ENCODE measurements at places on chromosomes 1 and 21.
A peak's percentile ranks its signal among the peaks of the same experiment; 100 is the strongest.

GRCh38 chr1:195153107-195153506 is 1455.1 kb downstream of the KCNT2 start:
- no peak for DNase-seq

GRCh38 chr1:28507247-28507645 is 1.4 kb downstream of the RCC1 start:
- DNase-seq, result peak; percentile 40

DNA sequence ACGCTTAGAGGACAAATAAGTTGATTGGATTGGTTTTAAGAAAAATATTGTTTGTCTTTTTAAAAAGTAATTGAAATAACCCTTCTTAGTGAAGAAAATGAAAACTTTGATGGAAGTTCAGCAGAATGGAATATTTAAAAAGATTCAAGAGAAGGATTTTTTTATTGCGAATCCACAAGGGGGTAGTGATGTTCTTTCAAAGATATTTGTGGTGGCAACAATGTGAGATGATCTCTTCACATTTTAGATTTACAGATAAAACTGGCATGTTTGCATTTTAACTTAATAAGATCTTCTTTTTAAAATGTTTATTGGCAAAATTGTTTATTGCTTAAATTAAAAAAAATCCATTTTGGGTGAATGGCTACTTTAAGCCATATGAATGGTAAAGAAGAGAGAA is 8.9 kb downstream of the CAMTA1 start:
- DNase-seq, result no peak

- DNase-seq, result no peak
These were observed 206.8 kb upstream of the TMEM51 start for GRCh38 chr1:14946684-14947238.

DNA sequence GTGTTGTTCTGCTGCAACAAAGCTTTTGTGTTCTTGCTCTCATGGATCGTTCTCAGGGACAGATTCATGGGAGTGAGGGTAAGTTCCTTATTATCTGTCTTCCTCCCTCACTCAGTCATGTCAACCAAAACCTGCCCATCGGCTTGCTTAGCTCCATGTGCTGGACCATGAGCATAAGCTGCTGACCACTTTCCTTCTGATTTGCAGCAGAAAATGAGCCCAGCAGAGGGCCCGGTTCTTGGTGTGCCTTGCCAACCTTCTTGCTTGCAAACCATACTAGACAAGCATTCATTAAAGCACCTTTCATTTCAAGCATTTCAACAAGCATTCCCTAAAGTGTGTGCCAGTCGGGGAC is 64.0 kb upstream of the COA6 start:
- no peak for DNase-seq

DNA sequence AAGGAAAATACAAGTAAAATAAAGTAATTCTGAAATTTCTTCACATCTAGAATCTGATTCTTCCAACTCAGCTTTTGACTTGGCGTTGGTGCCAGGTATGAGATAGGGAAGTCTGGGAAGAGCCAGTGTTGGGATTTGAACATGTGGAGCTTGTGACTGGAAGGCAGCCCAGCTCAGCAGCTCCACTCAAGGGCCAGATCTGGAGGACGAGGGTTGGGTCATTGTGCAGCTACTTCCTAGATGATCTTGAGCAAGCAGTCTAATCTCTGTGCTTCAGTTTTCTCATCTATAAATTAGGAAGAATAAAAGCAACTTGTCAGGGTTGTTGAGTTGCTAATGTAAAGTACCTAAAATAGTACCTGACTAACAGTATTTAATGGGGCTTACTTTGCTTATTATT is 5.0 kb downstream of the ADARB1 start:
- no peak for DNase-seq

- peak; percentile 52 for DNase-seq
These were observed 74.4 kb downstream of the EPS15 start for GRCh38 chr1:51444534-51445192.

DNA sequence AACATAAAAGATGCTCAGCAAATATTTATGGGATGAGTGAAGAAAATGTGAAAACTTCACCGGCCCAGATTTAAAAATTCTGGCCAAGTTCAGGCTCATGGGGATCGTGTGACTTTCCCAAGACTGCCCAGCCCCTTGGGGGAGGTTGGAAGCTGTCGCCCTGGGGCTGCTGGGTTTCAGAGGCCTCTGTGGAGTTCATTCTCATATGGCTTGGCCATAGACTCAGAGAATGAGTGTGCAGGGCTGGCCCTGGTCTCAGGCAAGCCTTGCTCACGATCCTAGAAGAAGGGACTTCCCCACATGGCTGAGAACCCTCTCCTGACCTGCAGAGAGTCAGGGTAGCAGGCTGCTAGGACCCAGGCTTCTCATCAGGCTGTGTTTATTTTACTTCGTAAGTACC is 24.6 kb downstream of the PADI2 start:
- no peak for DNase-seq

DNA sequence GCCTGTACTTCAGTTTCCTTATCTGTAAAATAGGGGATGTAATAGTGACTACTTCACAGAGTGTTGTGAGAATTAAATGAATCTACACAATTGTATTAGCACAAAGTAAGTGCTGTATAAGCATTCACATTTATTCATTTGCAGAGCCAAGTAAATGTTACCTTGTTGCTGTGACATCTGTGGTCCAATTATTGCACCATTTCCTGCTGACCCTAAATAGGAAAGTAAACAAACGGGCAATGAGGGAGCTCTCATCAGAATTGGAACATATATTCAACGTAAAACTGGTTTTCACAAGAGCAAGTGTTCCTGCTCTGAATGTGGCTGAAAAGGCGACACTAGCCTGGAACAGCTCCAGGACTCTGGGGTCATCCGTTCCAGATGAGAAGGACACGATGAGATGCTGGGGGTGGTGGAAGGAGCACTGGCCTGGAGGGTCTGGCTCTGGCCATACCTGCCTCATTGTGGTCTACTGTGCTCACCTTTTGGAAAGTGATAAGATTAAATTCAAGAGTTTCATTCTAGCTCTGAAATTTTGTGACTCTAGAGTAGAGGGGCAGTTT is 34.5 kb downstream of the PROX1 start:
- no peak for DNase-seq

DNA sequence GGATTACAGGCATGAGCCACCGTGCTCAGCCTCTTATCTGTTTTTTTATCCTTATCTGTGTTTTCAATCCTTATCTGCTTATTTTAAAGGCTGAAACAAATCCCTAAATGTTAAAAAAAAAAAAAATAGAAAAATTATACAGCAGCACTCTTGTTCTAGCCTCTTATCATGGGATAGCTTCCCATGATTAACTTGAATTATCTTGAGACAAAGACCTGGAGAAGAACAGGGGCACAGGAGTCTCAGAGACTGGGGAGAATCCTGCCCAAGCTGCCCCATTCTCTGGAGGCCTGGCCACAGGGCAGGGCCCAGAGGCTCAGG is 86.9 kb downstream of the DHRS3 start:
- no peak for DNase-seq

DNA sequence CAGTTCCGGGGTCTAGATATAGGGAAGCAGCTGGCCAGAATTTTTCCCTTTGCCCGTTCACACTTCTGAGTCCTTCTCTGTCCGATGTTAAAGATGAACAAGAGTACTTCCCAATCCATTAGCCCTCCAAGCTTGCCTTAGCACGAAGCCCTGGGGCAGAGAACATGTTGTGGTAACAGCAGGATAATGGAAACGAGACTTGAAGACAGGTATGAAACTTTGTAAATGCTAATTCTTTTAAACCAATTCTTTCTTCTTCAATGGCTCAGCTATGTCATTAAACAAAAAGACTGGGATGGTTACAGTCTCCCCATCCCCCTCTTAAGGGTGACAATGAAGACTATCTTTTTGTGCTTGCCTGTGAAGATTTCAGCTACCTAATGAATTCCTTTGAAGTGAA is 218.5 kb downstream of the PLA2G4A start:
- no peak for DNase-seq

DNA sequence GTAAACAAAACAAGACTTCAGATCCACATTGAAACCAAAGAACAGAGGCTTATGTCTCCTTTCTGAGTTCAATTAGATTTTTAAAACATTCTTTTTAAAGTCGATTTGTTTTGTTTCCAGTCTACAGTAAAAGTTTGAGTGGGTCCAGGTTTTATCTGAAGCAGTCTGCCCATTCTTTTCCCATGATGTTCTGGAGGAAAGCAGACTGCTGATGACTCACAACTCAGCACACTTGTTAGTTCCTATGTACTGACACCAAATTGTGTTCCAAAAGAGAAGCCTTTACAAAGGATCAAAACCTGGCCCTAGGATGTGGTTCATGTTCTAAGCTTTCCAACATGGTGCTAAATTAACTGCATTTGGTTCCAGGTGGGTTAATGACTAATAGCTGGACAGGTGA is 11.4 kb upstream of the CCN1 start:
- DNase-seq, result no peak

GRCh38 chr1:183323849-183324683 is 94.1 kb downstream of the NMNAT2 start:
- DNase-seq, result no peak

- no peak for DNase-seq
These were observed 61.0 kb downstream of the TIAM1 start for GRCh38 chr21:31283025-31283424.

- DNase-seq, result no peak
These were observed 1.8 kb downstream of the UBAP2L start for GRCh38 chr1:154222518-154222917.

GRCh38 chr1:156711011-156711817 is 5.8 kb upstream of the CRABP2 start:
- DNase-seq, result no peak

DNA sequence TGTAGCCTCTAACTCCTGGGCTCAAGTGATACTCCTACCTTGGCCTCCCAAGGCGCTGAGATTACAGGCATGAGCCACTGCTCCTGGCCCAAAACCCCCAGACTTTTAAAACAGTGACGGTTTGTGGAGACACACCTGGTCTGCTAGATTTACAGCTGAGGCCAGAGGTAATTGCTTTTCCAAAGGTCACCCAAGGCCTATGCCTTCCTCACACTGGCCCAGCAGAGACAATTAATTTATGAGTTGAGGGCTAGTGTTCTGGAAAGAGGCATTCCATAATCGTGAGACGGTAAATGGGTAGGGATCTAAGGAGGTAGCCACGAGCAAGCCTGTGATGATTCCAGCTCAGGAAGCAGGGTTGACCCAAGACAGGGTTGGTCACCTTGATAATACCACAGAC is 12.4 kb upstream of the PARP1 start:
- DNase-seq, result no peak

GRCh38 chr1:166700696-166701095 is 138.6 kb upstream of the POGK start:
- no peak for DNase-seq

DNA sequence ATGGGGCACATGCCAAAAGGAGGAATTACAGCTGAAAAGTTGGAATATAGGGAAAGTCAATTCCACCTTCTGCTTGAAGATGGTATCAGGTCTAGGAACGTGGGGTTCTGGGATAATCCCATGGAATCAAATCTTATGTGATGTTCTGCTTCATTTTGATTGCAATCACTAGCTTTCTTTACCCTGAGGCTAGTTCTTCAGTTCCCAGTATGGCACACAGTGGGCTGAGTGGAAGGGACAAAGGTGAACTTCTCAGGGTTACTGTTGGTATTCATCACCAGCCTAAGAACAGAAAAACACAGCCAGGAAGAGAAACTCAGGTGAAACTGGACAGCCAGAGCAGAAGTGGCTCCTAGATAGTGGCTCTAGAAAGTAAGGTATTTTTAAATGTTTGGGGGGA is 117.8 kb downstream of the TNFSF18 start:
- no peak for DNase-seq

- no peak for DNase-seq
These were observed 95.2 kb upstream of the MPC2 start for GRCh38 chr1:168032029-168032428.

GRCh38 chr1:23524163-23524562 is 6.9 kb downstream of the E2F2 start:
- DNase-seq, result no peak

DNA sequence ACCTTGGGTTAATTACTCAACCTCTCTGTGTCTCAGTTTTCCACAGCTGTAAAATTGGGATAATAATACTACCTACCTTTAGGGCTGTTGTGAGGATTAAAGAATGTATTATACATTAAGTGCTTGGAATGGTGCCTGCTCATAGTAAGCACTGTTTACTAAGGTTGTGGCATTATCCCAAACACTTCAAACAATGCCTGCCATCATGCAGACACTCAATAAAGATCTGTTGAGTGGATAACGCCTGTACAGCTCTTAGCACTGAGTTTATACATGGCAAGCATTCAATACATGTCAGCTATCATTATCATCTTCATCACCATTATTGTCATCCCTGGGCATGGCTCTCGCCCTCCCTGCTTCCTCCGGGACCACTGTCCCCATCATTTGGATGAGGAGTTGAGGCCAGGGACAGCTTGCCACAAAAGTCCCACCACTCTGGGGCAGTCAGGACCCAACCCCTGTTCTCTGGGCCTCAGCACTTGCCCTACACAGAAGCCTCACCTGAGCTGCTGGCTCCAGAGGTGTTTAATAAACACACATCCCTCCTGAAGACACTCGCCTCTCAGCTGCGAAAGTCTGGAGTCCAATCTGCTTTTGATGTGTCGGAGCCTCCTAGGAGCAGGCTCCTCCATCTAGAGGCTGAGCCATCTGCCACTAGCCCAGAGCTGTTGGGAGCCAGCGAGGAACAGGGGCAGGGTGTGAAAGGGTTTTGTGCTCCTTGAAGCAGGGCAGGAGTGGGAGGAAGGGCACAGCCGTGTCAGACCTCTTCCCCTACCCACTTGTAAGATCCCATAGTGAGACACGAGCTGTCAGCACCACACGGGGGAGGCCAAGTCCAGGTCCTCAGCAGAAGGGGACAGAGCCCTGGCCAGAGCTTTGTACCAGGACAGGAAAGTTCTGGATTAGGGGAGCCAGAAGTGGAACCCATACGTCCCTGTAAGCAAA is 80.9 kb upstream of the ZC3H12A start:
- DNase-seq, result no peak

DNA sequence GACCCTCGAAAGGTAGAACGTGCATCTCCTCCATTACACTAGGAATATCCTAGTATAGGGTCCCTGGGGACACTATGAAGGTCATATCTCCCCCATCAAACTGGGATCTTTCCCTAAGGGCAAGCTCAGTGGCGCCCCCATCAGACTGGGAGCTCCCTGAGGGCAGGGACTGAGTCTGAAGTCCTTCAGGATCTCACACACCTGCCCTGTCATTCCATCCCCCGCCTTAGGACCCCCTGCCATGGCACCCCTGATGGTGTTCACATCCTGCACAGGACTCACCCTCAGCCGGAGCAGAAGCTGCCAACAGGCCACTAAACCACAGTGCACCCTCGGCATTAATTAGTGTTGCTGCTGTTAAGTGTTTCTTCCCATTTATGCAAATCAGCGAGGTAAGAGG is 50.4 kb downstream of the IGSF21 start:
- DNase-seq, result no peak

Measured in activated CD4-positive, alpha-beta T cell treated with anti-CD3 and anti-CD28 coated beads, Interleukin-2, amount 50 U/mL, for 16 hours (primary cell).